Stimulated activated CD8-positive, alpha-beta memory T cell treated with anti-CD3 and anti-CD28 coated beads, Interleukin-4, amount 100 ng/mL, for 4 hours (primary cell): ENCODE measurements at places on chromosomes 4 and X.

- DNase-seq = no peak
These were observed 146.2 kb upstream of the JADE1 start for GRCh38 chr4:128663325-128663724.

DNA sequence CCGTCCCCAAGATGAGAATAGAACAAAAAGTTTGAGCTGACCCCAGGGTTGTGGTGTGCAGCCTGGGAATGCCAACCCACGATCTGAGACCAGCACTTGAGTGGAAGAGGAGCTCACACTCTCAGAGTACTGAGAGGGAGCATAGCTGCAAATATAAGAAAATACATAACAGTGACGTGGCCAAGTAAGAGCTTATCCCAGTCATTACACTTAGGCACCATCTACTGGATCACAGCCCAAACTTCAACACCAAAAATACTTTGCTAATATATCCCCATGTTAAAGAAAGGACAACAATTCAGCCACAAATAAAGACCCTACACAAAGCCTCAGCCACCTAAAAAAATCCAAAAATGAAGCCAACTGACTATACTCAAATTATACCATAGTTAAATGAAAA, 33.3 kb upstream of the CXCL6 start:
- DNase-seq = no peak

DNA sequence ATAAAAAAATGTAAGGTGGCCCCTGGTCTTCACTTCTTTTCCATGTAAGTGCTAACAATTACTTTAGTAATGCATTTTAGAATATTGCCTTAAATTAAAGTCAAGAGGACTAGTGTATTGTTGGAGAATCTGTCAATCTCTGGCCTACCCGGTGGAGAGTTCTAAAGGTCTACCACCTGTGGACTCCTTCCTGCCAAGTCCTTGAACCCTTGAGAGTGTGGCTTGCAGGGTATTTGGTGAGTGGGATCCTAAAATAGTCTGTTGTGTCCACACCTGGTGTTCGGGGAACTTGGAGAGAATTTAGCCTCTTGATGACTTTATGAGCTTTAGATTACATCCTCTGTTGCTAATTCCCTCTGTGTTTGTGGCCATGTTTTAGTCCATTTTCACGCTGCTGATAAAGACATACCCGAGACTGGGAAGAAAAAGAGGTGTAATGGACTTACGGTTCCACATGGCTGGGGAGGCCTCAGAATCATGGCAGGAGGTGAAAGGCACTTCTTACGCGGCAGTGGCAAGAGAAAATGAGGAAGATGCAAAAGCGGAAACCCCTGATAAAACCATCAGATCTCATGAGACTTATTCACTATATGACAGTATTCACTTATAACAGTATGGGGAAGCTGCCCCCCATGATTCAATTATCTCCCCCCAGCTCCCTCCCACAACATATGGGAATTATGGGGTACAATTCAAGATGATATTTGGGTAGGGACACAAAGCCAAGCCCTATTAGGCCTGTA, 23.8 kb downstream of the DDIT4L start:
- no peak for DNase-seq

DNA sequence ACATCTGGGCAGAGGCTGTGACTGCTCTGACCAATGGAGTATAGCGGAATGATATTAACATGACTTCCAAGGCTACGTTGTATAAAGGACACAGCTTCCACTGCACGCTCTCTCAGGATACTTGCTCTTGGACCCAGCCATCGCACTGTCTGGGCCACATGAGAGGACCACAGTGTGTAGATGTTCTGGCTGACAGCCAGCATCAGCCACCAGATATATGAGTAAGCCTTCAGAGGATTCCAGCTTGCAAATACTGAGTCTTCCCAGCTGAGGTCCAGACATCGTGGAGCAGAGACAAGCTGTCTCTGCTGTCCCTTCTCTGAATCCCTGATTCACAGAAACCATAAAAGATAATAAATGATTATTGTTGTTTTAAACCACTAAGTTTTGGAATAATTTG, 146.8 kb upstream of the USP9X start:
- no peak for DNase-seq

- no peak for DNase-seq
These were observed 19.4 kb downstream of the BEND4 start for GRCh38 chr4:42133006-42133405.

GRCh38 chr4:183934761-183935160, 29.7 kb downstream of the STOX2 start:
- no peak for DNase-seq

GRCh38 chr4:153169776-153170175, 34.5 kb upstream of the TRIM2 start:
- no peak for DNase-seq

GRCh38 chrX:23732704-23733103, 10.4 kb downstream of the ACOT9 start:
- DNase-seq = no peak

DNA sequence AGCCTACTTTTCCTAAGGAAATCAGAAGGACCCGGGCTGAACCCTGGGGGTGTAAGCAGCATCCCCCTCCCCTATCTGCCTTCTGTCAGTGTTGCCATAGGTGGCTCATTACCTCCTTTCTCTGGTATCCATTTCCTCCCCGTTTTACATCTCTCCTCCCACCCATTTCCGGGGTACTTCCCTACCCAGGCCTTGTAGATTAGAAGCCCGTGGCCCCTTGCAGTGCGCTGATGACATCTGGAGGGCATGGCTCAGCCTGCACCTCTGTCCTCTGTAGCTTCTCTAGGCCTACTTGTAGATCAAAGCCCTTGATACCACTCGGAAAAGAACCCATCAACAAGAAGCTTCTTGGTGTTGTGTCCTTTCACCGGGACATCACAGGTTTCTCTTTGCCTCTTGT, 71.8 kb downstream of the NBDY start:
- peak; percentile 15 for DNase-seq

DNA sequence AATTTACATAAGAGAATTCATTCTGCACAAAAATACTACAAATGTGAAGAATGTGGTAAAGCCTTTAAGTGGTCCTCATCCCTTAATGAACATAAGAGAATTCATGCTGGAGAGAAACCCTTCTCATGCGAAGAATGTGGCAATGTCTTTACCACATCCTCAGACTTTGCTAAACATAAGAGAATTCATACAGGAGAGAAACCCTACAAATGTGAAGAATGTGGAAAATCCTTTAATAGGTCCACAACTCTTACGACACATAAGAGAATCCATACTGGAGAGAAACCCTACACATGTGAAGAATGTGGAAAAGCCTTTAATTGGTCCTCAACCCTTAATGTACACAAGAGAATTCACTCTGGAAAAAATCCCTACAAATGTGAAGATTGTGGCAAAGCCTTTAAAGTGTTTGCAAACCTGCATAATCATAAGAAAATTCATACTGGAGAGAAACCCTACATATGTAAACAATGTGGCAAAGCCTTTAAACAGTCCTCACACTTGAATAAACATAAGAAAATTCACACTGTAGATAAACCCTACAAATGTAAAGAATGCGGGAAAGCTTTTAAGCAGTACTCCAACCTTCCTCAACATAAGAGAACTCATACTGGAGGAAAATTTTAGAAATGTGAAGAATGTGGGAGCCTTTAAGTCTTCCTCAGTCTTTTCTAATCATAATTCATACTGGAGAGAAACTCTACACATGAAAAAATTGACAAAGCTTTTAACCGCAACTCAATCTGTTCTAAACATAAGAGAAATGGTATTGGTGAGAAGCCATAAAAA, 37.4 kb downstream of the ZNF718 start:
- DNase-seq = no peak

- no peak for DNase-seq
These were observed 27.3 kb downstream of the NELFA start for GRCh38 chr4:1981251-1982058.

GRCh38 chr4:141432000-141432712, 204.2 kb upstream of the IL15 start:
- DNase-seq = no peak

DNA sequence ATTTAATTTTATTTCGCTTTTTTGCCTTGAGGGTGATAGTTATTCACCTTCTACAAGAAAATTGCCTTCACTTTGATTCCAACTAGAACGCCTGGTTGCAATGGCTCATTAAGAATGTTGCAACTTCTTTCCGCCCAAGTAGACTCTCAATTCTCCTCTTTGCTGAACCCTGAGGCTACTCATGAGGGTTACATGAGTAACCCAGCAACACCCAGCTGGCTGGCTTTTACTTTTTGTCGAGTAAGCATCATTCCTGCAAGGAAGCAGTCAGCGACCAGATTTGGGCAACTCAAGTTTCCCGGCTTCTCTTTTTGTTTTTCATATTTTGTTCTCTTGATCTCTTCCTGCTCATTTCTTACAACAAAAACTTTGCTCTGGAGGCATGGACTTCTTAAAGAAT, 495.4 kb downstream of the PACRGL start:
- DNase-seq = no peak

DNA sequence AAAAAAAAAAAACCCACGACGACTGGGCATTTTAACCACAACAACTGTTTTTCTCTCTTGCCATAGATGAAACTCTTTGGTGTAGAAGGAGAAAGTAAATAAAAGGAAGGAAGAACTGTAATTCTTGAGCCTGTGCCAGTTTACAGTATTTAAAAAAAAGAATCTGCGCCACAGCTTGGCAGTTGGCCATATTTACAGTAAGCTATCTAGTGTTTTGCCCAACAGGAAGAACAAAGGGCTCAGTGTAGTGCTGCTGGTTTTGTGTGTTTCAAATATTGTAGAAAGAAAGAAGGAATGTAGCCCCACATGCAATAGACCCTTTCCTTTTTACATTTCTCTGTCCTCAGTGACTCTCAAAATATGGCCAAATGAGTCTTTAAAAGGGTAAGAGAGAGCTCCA, 66.1 kb downstream of the NR3C2 start:
- DNase-seq = no peak

DNA sequence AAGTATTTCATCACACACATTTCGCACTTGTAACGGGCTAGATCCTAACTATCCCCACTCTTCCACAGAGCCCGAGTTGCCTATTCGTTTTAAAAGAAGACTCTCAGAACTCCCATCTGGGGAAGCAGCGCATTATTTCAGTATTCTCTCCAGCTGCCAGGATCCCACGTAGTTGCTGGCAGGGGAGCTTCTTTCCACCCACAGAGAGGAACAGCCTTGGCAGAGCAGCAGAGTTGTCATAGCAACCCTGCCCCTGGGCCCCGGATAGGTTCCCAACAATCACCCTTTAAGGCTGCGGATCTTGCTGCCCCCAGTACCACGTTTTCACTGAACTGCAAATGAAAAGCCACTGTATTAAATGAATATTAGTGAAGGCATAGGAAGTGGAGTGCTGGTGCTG, 106.7 kb downstream of the GPM6A start:
- no peak for DNase-seq

DNA sequence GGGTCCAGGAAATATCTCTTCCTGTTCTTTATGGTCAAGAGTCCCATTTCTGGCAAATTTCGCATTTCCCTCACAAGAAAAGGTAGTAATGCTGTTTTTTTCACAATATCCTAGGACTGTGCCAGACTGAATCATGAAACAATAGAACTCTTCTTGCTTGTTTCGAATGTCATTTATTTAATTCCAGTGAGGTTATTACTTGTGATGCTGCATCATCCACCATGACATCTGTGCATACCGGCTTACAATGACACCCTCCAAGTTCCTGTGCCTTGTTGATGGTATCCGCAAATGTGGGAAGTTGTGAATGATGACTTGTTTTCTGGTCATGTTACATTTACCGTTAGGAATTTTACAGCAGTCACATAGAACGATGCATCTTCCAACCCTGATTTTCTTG, 42.9 kb upstream of the SPRY1 start:
- no peak for DNase-seq

DNA sequence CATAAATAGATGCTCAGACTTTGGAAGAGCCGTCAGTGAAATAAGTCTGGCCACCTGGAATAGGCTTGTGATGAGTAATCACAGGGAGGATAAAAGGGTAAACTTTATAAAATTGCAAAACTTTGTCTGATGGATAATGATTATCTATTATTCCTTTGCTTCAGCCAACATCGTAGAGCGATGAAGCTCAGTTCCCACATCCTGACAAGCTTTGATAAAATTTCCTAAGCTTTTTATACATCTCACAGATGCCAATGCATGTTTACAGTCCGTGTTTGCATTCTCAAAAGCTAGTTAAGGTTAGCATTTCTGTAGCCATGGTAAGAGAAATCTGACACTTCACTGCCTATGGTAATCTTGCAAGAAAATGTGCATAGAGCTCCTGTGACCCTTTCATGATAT, 15.4 kb upstream of the UGDH start:
- DNase-seq = no peak

GRCh38 chr4:19024047-19024446, 1002.5 kb upstream of the LCORL start:
- no peak for DNase-seq

- DNase-seq = peak; percentile 11
These were observed 3.8 kb upstream of the GUCY2F start for GRCh38 chrX:109485470-109486340.

DNA sequence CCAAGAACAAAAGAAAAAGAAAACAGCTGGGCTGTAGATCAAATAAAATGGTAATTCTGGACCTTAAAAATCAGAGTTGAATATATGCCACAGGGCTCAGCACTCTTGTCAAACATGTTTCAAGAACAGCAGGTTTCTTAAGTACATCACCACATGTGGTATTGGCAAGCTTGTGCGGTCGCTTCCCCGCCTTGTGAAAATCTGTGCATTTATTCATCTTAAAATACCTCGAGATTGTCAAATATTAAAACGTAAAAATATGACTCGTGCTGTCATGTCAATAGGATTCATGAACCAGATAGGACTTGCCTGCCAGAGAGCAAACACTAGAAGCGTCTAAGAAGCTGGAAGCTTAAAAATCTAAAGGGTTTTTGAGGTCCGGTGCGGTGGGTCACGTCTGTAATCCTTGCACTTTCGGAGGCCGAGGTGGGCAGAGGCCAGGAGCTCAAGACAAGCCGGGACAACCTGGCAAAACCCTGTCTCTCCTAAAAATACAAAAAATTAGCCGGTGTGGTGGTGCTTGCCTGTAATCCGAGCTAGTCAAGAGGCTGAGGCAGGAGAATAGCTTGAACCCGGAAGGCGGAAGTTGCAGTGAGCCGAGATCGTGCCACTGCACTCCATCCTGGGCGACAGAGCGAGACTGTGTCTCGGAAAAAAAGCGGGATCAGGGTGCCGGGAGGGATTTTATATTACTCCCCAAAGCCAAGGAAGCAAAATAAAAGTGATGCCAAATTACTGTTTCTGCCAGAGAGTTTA, 40.2 kb upstream of the TMEM154 start:
- no peak for DNase-seq

GRCh38 chrX:39633293-39633692, 464.5 kb downstream of the BCOR start:
- DNase-seq = no peak

- peak; percentile 67 for DNase-seq
These were observed at the start of gene BEX2 for GRCh38 chrX:103310555-103311398. Gene BEX2 (minus strand): TSS chrX:103310990. CDS start chrX:103309976, 1,014 bp downstream.

- no peak for DNase-seq
These were observed 38.6 kb downstream of the UNC5C start for GRCh38 chr4:95510145-95510544.
